ENCODE measurements at places on chromosomes 11 and 22.
A peak's percentile ranks its signal among the peaks of the same experiment; 100 is the strongest.

GRCh38 chr22:39144101-39144767 is 8.2 kb downstream of the CBX7 start:
- peak; percentile 79 for DNase-seq

- no peak for DNase-seq
These were observed 19.8 kb downstream of the CASP5 start for GRCh38 chr11:105003151-105003550.

- no peak for DNase-seq
These were observed 7.4 kb upstream of the CCDC34 start for GRCh38 chr11:27370374-27370773.

DNA sequence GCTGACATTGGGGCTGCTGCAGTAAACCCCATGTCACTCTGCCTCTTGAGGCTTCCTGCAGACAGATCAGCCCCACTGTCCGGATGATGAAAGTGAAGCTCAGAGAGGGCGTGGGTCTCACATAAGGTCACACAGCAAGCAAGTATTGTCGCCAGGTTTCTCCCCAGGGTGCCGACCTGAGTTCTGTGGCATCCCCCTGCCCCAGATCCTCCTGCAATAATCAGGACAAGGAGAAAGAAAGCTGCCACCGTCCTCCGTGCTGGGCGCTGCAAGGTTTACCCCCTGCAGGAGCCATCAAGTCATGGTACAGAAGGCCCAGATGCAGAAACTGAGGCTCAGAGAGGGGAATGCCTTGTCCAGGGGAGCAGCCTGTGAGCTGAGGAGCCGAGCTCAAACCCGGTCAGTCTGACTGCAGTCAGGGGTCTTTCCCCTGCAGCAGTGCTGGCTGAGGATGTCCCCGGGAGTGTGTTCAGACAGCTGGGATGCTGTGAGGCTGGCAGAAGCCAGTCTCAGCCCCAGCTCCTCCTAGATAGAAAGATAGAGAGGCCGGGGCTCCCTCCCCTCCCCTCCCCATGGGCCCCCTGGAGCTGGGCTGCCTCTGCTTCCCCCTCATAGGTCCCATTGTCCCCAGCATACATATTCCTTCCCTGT is 13.2 kb downstream of the EMID1 start:
- DNase-seq = no peak

DNA sequence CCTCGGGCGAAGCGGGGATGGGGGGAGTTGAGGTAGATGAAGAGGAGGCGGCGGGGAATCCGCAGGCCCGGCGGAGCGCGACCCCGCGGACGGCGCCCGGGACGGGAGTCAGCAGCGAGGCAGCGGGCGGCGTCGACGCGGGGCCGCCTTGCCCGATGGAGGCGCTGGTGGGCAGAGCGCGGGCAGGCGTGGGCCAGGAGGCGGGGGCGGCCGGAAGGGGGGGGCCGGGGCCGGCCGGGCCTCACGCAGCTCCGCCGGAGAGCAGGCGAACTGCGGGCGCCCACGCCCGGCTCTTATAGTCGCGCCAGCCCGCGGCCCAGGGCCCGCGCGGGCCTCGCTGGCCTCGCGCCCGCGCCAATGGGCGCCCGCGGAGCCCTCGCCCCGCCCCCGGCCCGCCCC is at the start of gene IGF2:
Gene IGF2, minus strand, starts transcription at position 267 of the 399 bp plus-strand sequence. CDS start 3,866 bp downstream, outside the sequence.
- DNase-seq = no peak

GRCh38 chr11:127157225-127157624 is 156.7 kb upstream of the KIRREL3 start:
- DNase-seq = no peak

DNA sequence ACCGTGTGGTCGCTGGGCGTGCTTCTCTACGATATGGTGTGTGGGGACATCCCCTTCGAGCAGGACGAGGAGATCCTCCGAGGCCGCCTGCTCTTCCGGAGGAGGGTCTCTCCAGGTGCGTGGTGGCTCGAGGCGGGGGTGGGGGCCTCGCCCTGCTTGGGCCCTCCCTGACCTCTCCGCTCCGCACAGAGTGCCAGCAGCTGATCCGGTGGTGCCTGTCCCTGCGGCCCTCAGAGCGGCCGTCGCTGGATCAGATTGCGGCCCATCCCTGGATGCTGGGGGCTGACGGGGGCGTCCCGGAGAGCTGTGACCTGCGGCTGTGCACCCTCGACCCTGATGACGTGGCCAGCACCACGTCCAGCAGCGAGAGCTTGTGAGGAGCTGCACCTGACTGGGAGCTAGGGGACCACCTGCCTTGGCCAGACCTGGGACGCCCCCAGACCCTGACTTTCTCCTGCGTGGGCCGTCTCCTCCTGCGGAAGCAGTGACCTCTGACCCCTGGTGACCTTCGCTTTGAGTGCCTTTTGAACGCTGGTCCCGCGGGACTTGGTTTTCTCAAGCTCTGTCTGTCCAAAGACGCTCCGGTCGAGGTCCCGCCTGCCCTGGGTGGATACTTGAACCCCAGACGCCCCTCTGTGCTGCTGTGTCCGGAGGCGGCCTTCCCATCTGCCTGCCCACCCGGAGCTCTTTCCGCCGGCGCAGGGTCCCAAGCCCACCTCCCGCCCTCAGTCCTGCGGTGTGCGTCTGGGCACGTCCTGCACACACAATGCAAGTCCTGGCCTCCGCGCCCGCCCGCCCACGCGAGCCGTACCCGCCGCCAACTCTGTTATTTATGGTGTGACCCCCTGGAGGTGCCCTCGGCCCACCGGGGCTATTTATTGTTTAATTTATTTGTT is 2.4 kb downstream of the PIM3 start:
- DNase-seq = no peak

DNA sequence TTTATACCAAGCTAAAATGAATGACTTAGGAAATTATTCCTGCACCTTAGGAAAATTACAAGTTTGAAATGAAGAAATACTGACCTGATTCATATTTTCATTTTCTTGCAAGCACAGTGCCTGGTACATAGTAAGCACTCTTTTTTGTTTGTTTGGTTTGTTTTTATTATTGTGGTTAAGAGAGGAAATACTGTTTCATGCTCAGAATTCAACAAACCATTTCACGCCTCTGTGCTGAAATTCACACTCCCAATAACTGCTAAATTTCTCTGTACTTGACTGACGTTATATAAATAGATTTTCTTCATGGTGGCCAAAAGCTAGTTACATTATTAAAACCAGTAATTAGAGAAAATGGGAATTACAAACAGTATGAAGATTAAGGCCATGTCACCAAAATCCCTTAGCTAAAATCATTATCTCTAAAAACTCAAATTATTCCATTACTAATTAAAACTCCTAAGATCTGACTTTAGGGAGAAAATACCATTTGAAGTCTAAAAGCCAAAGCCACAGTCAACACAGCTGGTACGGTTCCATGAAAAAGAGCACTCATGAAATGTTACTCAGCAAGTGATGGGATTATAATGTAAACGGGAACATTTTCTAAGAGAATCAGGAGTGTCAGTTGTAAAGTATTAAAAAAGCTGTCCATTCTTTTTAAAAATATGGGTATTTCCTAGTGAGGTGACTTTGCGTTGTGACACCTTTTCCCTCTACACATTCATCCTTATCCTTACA is 77.8 kb upstream of the DDI1 start:
- no peak for DNase-seq

DNA sequence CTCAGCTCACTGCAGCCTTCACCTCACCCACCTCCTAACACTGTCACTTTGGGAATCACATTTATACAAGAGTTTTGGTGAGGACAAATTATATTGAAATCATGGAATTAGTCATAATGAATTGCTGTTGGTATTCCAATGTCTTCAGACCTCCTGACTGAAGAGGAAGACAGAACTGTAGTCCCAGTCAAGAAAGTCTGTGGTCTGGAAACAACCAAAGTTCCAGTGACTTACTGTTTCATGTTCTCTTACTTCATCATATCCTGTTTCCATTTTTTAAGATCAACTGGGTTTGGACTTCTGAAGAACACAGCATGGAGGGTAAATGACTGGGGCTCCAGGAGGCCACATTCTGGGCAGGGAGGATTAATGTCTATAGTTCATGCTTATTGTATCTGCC is 43.0 kb upstream of the HIPK3 start:
- no peak for DNase-seq

DNA sequence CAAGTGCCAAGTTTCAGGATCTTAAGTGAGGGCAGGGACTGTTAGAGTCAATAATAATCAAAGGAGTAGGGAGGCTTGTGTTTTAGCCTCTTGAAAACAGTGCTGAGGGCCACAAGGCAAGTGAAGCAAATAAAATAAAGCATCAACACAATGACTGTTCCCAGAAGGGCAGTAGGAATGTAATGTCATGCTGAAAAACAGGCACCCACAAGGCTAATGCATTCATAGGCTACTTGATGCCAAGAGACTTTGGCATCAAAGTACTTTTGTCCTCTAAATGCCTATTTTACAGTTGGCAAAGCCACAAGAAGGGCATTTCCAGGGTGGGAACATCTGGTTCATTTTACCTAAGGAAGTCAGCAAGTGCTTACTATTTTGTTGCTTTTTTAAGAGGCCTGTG is 22.9 kb downstream of the RAB39A start:
- DNase-seq = no peak

DNA sequence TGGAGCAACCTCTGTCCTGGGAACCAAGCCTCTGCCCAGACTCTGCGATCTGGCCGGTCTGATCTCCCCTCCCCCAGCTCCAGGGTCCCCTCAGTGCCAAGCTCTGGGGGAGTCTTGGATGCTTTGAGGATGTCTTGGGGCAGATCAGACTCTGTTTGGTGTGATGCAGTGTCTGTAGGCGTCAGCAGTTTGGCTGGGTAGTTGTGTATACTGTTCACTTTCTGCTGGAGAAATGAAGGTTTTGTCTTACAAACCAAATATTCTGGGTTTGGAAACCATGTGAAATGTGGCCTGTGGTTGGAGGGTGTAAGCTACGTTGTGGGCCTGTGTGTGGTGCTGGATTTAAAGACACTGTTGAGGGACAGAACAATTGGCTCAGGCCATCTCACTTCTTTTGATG is 4.6 kb downstream of the INSC start:
- DNase-seq = no peak

- peak; percentile 34 for DNase-seq
These were observed 948 bp upstream of the MRTFA start for GRCh38 chr22:40637183-40638150.

GRCh38 chr11:74948546-74948897 is 369 bp downstream of the XRRA1 start:
- no peak for DNase-seq

DNA sequence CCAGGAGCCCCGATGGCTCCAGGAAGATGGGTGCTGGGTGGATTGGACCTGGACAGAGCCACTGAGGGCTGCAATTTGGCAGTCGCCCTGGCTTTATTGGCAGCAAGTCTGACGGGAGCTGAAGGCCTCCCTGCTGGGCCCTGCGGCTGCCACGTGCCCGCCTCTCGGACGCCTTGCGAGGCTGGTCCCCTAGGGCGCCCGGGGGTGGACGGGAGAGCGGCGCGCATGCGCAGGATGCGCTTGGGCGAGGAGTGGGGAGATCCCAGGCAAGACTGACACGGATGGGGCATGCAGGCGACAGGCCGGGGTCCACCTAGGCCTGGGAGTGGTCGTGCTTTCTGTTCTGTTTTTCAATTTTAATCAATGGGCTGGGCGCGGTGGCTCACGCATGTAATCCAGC is 150.0 kb downstream of the ADAMTS15 start:
- DNase-seq = no peak

GRCh38 chr11:119832202-119832935 is 103.4 kb upstream of the NECTIN1 start:
- DNase-seq = no peak

Data from CD4-positive, alpha-beta T cell treated with Interferon alpha-2 for 1 hour (primary cell).